ENCODE measurements at places on chromosomes 7 and 10.

- no peak for DNase-seq
Observed at GRCh38 chr7:110557-111232, 81.7 kb upstream of the FAM20C start.

GRCh38 chr7:127751490-127752448 is 99.8 kb downstream of the SND1 start:
- DNase-seq, result no peak

DNA sequence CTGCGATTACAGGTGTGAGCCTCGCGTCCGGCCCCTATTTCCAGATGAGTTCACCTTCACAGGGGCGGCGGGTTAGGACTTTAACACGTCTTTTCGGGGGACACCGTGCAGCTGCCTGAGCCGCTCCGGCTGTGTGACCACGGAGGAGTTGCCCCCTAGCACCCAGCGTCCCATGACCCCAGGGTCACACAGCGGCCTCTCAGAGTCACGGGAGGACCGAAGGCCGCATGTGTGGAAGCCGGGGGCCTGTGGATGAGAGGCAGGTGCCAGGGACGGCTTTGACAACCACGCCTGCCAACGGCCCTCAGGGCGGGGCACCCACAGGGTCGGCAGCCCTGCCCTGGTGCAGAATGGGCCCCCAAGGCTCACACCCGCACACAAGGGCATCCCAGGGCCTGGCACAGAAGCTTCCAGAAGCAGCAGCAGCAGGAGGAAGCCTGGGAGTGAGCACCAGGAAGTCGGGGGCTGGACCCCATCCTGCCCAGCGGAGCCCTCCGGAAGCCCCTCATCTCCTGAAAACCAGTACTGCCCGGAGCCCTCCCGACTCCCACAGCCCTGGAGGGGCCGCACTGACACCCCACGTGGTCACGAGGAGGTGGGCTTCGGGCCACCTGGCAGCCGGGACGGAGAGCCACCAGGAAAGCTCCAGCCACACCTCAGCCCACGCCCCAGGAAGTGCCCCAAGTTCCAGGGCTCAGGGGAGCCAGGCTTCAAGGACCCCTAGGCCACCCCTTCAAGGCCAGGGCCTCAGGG is 32.7 kb downstream of the ADAP1 start:
- DNase-seq, result no peak

DNA sequence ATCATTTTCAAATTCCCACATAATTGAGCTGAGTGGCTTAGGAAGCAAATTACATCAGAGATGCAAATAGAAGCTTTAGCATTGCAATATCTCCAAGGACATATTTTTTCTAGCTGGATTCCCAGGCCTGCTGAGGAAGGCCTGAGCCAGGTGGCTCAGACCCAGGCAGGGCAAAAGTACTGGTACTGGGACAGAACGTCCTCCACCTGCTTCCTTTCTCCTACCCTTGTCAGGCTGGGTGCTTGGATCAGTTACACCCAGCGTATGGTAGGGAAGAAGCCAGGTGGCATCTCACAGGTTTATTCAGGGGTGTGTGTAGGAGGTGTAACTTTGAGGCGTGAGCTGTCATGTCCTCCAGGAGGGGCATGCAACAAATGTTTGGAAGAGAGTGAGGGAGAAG is 3.0 kb upstream of the PANK1 start:
- no peak for DNase-seq

GRCh38 chr7:8440670-8441069 is 7.3 kb downstream of the NXPH1 start:
- DNase-seq, result no peak

Measured in endothelial cell (in vitro differentiated cells).